ENCODE measurements at places on chromosomes 6 and 20. TPM values are rescaled to one million over a fixed set of nuclear protein-coding genes. Genes with fewer than 3 reads are reported as not detected.

Gene HTR1E
- not detected for total RNA-seq

DNA sequence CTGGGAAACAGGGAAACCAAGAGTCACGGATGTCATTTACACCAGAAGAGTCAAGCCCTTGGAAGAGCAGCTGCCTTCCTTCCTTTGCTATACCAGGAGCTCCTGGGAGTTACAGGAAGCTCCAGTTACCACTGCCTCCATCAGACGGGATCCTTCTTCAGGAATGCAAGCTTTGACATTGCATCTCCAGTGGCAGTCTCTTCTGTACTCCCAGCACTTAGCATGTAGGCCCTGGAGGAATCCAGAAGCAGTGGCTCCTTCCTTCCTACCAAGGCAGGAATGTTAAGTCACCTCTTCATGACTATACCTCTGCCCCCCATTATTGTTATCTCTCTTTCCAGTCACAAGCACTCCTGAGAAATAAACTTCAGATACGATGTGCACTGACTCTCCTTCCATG lies 836.0 kb downstream of the MAFB start:
- DNase-seq = no peak

GRCh38 chr6:132853059-132853458 lies 38.7 kb downstream of the RPS12 start:
- no peak for DNase-seq

DNA sequence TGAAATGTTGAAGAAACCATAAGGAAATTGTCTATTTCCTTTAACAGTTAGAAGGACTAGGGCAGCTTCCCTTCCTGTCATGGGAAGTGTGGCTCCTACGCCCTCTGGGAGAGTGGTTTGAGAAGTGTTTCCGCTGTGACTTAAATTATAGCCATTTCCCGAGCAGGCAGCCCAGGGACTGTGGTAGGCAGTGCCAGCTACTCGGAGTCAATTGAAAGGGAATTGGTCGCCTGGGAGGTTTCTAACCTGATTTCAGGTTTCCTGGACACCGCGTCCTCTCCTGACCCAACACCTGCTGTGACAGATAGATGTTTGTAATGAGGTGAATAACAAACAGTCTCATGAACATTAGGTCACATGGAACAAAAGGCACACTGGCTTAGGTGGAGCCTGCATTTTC lies 256.1 kb upstream of the PLCB4 start:
- peak; percentile 56 for DNase-seq

Gene TINAG
- not detected for total RNA-seq

Gene IFT52
- total RNA-seq = 31.6 TPM

Gene CCN5
- total RNA-seq = 15.0 TPM

GRCh38 chr6:8321671-8322404 lies 113.5 kb downstream of the SLC35B3 start:
- no peak for DNase-seq

GRCh38 chr20:9408422-9409300 lies 105.7 kb upstream of the LAMP5 start:
- DNase-seq = no peak

Gene DDX43
- 1.1 TPM for total RNA-seq

- DNase-seq = no peak
These were observed 44.8 kb downstream of the MAP3K5 start for GRCh38 chr6:136747507-136747906.

Gene CDH26
- 2.1 TPM for total RNA-seq

DNA sequence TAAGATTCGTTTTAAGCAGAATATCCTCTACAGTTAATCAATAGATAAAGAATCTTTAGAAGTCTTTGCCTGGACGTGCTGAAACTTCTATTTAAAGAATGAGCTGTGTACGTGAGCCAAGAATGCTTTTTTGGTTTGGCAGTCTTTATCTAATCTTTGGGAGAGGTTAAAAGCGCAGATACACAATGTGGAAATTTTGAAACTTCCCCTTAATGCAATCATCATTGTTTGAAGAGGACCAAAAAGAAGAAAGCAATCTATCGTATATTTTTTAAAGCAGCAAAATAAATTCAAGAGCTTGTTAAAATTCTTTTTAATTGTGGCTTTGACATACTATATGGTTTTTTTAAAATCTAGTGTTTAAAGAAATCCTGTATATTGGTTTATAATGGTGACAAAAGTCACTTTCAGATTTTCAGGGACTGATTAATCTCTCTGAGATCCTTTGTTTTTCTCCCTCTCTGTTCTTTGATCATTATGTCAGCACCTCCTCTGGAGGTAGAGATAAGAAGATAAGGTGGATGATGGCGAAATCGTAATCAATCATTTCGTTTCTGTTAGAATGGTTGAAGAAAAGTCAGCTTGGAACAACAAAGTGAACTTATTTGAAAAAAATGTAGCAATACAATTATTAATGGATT lies 92.1 kb upstream of the FAM184A start:
- no peak for DNase-seq

DNA sequence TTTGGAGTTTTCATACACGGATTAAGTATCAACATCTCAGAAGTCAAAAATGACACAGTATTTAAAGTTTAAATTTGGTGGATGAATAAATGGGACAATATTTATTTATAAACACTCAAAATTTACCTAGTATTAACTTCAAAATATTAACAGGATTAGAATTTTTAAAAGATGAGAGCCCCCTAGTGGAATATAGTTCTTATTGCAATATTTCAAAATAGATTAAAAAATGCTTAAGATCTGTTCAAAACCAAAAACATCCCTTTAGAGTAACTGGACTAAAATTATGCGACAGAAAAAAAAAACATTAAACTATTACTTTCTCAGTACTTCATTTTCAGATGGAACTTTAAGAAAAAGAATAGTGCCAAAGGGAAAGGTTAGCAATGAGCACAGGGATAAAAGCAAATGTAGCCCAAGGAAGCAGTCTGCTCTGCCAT lies 56.6 kb downstream of the SNX14 start:
- DNase-seq = no peak

Gene SLC44A4
- 8.0 TPM for total RNA-seq

- no peak for DNase-seq
These were observed 2.4 kb upstream of the PPP1R3G start for GRCh38 chr6:5082487-5083306.

Gene RALGAPB
- 33.4 TPM for total RNA-seq

Gene PRR18
- total RNA-seq = not detected

- DNase-seq = no peak
These were observed 20.8 kb upstream of the TNFAIP3 start for GRCh38 chr6:137846274-137846673.

Measured in sigmoid colon (tissue), 7 donors.